Naive B cell (primary cell): ENCODE measurements at places on chromosomes 5 and 9. TPM values are rescaled to one million over a fixed set of nuclear protein-coding genes. Genes with fewer than 3 reads are reported as not detected.

DNA sequence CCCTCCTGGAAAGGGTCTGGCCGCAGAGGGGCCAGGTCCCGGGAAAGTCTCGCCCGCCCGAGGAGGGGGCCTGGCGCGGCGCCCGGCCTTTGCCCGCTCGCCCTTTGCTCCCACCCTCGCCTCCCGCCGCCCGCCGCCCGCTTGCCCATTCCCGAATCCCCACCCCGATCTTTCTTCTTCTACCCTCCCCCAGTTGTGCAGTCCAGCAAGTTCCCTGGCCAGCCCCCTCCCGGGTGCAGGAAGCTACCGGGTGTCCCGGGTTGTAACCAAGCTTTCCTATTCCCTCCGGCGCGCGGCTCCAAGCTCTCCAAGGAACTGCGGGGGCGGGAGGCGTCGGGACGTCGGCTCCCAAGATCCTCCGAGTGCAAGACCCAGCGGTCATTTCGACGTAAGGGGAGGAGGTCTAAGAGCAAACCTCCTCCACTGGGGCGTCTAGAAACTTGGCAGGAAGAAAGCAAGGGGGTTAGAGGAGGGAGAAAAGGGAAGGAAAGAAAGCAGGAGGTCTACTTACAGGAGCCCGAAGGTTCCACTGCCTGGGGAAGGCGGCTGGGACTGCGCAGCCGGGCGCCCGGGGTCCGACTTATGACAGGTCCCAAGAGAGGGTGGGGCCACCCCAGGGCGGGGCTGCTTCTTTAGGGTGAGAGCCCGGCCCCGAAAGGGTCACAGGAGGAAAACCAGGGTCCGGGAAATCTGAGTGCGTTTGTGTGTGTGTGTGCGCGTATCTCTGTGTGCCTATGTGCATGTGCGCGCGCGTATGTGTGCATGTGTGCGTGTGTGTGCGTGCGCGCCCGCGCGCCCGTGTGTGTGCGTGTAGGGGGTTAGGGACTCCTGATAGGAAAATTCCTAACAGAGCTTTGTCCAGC lies at the start of gene PTGR1:
Gene PTGR1 (minus strand): TSS at position 556 of the 863 bp plus-strand sequence. CDS start 2,225 bp downstream, outside the sequence.
- DNase-seq = peak; percentile 12

GRCh38 chr5:2030131-2030530 lies 147.4 kb upstream of the IRX4 start:
- no peak for DNase-seq

DNA sequence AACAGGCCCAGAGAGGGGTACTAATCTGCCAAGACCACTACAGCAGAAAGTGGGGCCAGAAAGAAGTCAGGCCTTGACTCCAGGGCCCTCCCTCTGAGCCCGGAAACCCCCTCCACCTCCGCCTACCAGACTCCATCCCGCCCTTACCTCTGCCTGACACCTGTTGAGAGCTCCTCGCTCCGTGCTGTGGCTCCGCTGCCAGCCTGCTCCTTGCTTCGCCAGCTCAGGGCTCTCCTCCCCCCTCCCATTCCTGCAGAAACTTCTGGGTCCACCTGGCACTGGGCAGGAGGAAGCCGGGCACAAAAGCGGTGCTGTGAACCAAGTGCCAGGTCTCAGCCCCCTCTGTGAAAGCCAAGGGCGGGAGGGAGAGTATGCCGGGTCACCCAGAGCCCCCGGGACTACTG lies 6.4 kb upstream of the ST6GALNAC6 start:
- peak; percentile 53 for DNase-seq

Gene EMB
- polyA plus RNA-seq = 143 TPM

DNA sequence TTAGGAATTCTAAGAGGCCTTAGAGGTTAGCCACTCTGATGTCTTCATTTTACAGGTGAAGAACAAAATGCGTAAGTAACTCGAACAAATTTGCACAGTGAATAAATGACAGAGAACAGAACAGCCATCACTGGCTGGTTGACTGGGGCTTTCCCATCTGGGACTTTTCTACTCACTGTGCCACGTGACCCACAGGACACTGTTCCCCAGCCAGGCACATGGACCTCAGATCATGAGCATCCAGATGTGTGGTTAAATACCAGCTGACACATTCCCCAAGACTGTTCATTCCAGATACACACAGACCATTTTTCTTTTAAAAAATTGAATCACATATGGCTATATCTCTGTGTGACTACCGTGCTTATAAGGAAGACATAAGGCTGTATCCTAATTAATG lies 25.8 kb upstream of the MED10 start:
- DNase-seq = no peak

DNA sequence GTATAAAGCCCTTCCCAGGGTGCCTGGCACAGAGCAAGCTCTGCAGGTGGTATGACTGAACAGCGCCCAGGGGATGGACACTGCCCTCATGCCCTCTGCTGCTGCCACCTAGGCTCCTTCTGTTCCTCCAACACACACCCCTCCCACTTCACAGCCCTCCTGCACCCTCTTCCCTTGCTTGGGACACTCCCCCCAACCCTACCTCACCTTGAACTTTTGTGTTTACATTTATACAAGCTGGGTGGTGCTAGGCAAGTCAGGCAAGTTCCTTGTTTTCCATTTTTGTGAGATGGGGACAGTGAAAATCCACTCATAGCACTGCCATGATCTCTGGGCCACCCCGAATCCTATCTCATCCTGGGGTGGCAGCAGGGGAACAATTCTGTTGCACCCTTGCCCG lies 18.8 kb upstream of the CORO2A start:
- no peak for DNase-seq

- no peak for DNase-seq
Measured at GRCh38 chr9:38687389-38687842, 32.5 kb downstream of the FAM240B start.

DNA sequence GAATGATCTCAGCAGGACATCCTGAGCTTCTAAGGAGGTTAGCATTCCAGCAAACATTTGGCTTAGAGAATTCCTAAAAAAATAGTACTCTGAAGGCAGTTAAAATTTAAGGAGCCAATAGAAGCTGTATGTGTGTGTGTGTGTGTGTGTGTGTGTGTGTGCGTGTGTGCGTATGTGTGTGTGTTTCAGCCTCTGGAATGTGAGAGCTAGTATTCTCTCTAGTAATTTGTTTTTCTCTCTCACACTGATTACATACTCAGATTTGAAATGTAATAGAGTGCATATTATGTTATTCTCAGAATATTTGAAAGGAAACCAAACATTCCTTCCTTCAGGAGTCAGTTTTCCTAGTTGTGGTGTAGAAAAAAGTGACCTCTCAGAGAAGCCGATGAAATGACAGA lies 279.6 kb downstream of the TMEM38B start:
- DNase-seq = no peak
